ENCODE measurements at places on chromosomes 6 and 20. TPM values are rescaled to one million over a fixed set of nuclear protein-coding genes. Genes with fewer than 3 reads are reported as not detected.

TFEB gene
- total RNA-seq = 14.4 TPM

ADGRB3 gene
- not detected for total RNA-seq

PRDM1 gene
- total RNA-seq = 7.7 TPM

SLC4A11 gene
- total RNA-seq = 1.1 TPM

- no peak for DNase-seq
Measured at GRCh38 chr20:31861135-31861384, 9.3 kb downstream of the DUSP15 start.

GRCh38 chr6:149450679-149451375, 34.0 kb downstream of the ZC3H12D start:
- DNase-seq = no peak

DNA sequence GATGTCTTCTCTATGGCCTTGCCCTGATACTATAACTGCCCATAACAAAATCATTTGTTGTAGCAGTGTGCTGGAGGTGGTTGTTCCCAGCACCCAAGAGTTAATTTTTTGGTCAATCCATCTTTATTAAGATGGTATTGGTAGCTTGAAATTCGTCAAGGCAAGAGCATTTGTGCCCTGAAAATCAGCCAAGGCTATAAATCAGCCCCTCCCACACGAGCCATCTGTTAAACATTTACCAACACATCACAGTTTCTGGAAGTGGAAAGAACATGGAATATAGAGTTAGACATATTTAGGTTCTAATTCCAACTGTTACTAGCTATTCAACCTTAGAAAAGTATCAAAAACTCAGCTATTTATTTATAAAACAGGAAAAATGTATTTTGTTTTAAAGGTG, 888.4 kb upstream of the GJE1 start:
- no peak for DNase-seq

- peak; percentile 36 for DNase-seq
Measured at GRCh38 chr20:5947276-5947675, 3.1 kb downstream of the TRMT6 start.

All from activated naive CD4-positive, alpha-beta T cell treated with anti-CD3 and anti-CD28 coated beads, Interleukin-2, amount 50 U/mL, for 72 hours (primary cell).